ENCODE measurements at places on chromosomes 1 and 21.

GRCh38 chr21:46253610-46254124, 25.1 kb upstream of the LSS start:
- ATAC-seq = peak; percentile 92

- ATAC-seq = no peak
Observed at GRCh38 chr1:8908388-8909151, 30.1 kb upstream of the ENO1 start.

DNA sequence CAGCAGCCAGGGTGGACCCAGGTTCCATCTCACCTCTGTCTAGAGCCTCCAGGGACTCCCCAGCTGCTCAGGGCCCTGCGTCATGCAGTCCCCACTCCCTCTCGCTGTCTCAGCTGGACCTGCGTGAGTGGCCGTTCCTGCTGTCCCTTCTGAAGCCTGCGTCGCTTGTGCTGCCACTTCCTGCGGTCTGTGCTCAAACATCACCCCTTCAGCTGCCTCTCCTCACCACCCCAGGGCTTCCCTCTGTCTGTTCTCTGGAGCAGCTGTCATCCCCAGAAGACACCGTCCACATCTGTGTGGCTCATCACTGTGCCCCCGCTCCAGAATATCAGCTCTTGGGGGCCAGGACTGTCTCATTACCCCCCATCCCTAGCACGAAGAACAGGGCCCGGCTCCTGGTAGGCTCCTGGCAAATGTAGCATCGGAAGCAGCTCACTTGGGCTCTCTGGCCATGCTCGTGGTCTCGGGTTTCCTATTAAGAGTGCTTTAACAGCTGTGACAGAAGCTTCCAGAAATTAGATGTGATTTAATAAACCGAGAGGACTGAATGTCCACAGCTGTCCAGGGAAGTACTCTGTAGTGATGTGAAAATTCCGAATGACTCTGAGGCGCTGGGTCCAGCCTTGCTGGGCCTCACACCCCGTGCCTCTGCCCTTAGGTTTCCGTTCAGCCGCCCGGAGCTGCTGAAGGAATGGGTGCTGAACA, 3.3 kb downstream of the THAP3 start:
- no peak for ATAC-seq

DNA sequence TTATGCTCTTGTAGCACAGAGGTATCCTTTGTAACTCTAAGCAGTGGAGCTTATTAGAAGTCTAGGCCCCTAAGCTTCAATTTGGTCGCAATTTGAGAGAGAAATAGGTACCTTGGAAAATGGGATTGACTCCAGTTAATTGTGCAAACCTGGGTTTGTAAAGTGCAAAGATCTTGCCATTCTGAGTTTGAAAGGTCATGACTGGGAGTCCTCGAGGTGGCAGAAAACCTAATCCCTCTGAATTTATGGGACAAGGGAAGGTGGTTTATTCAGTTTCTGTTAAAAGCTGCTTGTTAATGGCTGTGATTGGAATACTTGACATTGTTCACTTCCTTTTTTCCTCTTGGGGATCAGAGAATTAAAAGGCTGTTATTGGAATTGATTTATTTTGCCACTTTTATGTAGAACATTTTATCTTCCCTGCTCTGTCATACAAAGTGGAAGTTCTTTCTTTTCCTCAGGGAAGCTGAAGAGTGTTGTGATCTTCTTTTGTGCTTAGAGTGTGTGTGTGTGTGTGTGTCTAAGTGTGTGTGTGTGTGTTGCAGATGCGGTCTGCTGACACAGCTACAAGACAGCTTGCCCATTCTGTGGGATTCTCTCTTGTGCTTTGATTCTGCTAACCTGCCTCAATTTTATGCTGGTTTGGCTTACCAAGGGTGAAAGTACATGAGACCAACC, 144.5 kb downstream of the SPATA46 start:
- no peak for ATAC-seq

- ATAC-seq = no peak
Observed at GRCh38 chr1:228507961-228508652, 20.9 kb downstream of the RNF187 start.

GRCh38 chr1:17648457-17649145, 106.5 kb upstream of the ACTL8 start:
- no peak for ATAC-seq

DNA sequence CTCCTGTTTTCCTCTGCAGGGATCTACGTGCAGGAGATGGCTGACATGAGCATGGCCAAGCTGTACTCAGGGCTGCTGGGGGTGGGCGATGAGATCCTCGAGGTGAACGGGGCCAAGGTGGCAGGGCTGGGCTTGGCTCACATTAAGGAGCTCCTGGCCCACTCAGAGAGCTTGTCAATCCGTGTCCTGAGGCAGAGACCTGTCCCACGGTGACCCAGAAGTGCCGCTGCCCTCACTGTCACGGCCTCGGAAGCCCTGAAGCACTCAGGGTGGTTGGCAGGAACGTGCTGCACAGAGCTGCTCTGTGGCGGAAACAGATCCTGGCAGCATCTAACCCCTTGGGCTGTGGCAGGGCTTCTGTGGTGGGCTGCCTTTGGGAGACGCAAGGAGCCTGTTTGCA, 37.6 kb downstream of the KIAA1614 start:
- ATAC-seq = no peak

- ATAC-seq = no peak
Observed at GRCh38 chr21:45827881-45828579, 153.5 kb upstream of the COL6A1 start.

- no peak for ATAC-seq
Observed at GRCh38 chr1:25836695-25837094, 16.9 kb downstream of the MTFR1L start.

GRCh38 chr1:3595949-3596348, 15.4 kb downstream of the MEGF6 start:
- ATAC-seq = no peak

DNA sequence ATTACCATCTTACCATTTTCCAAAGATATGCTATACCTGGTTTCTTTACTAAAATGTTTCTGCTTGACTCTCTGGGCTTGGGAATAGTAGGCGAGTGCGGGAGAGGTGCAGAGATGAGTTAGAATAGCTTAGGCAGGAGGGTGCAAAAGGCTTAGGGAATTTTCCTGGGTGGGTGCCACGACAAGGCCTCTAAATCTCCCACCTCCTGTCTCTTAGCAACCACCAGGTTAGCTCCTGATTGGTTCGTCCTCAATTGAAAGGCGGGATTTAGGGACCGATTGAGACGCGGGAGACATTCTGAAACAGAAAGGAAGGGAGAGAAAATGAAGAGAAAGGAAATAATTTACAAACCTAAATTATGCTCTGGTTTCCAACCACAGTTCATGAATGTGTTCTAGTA, 3.1 kb downstream of the ACKR1 start:
- ATAC-seq = no peak

DNA sequence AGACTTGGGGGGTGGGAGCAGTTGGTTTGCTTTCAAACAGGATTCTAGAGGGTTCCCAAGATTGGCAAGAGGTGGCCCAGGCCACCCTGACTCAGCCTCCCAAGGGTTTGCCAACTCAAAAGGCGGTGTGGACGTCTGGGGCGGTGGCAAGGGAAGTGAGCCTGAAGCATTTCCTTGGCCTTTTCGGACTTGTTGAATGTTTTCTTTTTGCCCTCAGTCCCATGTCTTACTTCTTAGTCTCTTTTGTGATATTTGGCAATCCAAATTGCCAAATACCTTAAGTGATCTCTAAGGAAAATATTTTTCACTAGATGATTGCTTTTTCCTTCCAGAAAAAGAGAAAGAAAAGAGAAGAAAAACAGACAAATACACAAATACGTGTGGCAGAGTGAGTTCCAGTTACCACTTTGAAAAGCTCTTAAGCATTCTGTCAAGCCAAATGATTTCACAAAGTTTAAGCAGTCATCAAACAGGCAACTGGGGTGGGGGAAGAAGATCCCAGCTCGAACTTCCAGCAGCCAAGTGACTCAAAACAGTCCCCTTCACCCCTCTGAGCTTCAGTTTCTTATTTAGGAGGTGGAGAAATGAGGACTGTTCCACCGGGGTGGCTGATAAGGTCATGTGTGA, 374.6 kb upstream of the USP24 start:
- no peak for ATAC-seq
